AG04449 (cell line): ENCODE measurements at places on chromosomes 4 and X.

DNA sequence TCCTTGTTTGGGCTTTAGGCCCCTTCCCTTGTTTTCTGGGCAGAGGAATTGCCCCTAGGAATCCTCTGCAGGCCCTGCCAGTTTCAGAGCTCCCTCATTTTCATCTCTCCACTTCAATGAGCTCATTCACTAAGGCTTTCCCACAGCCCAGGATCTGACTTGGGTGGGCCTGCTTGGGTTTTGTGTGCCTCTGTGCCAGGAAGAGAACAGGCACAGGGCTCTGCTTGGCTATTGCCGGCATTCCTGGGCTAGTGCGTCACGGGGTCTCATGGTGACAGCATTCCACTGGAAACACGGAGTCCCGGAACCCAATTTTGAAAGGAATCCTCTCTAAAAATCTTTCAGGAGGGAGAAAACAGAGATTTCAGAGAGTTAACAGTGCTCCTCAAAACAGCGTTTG lies 150.5 kb downstream of the VCX3A start:
- no peak for DNase-seq

DNA sequence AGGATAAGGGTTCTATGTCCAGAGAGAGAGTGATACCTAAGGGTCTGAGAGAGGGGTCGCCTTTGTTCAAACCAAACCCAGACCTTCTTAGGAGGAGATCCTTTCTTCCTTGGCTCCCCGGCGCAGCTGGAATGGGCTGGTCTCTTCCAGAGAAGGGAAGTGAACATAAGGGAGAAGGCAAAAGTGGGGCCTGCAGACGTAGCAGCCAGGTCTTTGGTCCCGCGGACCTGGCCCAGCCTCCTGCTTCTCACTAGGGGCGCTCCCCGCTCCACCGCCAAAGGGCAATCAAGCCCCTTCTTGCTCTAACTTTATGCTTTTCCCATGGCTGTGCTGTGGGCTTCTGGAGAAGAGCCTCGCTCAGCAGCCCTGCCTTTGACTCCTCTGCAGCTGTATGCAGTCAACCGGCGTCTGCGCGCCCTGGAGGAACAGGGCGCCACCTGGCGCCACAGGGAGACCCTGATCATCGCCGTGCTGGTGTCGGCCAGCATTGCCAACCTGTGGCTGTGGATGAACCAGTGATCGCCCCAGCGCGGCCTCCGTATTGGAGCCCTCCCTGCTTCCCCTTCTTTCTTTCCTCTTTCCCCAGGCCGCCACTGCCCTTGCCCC lies 6.5 kb downstream of the FATE1 start:
- DNase-seq: no peak

- DNase-seq: no peak
Measured at GRCh38 chrX:129798888-129799287, 19.1 kb downstream of the SASH3 start.

DNA sequence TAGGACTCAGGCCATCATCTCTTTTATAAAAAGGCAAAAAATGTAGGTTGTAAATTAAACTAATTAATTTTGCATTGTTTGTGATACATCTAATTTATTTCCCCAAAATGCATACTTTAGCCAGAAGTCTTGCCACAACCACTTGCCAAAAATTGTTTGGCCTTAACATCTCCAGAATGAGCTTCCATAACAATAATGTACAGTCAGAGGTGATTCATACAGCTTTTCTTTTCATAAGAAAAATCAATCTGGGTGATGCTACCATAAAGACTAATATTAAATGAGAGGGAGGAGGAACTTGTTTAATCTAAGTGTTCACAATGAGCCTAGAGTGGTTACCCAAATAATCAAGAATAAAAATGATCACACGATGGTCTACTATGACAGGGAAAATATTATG lies 59.3 kb downstream of the AMMECR1 start:
- no peak for DNase-seq

GRCh38 chr4:172996571-172997216 lies 171.9 kb upstream of the GALNT7 start:
- no peak for DNase-seq

GRCh38 chrX:70324326-70324725 lies 34.4 kb downstream of the KIF4A start:
- no peak for DNase-seq

DNA sequence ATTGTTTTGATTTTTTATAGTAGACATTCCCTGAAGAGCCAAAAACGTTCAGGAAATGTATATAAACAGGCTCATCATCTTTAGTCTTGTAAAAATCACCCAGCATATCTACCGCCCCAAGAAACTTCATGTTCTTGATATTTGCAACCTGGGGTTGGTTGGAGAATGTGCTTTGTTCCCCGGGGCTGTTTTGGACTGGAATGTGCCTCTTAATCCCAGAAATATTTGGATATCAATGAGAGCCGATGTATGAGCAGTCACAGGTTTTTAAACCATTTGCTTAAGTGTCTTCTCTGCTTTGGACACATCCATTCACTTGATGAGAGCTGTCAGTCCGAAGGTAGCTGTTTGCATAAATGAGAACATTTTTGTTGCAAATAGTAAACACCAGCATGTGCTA lies 449.7 kb downstream of the PCDH7 start:
- no peak for DNase-seq

DNA sequence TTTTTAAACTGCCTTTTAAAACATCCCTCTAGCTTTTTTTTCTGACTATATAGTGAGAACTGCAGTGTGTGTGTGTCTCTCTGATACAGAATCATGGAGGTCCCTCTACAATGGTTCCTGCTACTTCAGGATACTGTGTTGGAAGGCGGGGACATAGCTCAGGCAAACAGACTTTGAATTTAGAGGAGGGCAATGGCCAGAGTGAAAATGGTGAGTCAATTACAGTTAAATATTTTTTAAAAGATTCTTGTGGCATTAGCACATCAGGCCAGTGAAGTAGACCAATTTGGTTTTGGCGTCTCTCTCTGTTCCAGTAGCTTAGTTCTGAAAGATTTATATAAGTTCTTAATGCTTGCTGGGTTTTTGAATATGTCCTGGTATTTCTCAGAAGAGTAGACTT lies 47.1 kb downstream of the ALG13 start:
- DNase-seq: peak; percentile 10

GRCh38 chr4:9963328-9963727 lies 58.0 kb downstream of the SLC2A9 start:
- no peak for DNase-seq

GRCh38 chr4:38990241-38990640 lies 42.0 kb downstream of the TMEM156 start:
- DNase-seq: no peak

- DNase-seq: no peak
Measured at GRCh38 chrX:71464968-71465367, 67.9 kb upstream of the OGT start.

DNA sequence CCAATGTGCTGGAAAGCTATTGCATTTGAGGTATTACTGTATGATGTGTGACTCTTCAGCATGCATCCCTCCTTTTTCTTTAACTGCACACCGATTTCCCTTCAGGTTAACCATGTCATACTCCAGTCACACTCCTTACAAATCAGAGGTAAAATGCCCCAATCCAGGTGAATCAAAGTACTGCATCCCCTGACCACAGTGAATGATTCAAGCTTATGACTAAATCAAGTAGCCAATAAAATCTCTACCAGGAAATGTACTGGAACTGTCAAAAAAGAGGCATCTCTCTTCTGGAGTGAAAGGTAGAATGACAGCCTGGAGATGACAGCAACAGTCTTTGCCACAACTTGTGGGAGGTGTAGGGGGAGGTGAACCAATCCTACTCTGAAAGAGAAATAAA lies 10.4 kb downstream of the ADAMTS3 start:
- no peak for DNase-seq

- no peak for DNase-seq
Measured at GRCh38 chrX:17743913-17744312, 6.6 kb downstream of the SCML1 start.

- DNase-seq: no peak
Measured at GRCh38 chrX:130829526-130830515, 73.2 kb downstream of the ENOX2 start.
